ENCODE measurements at places on chromosomes 4 and X.

GRCh38 chr4:40190019-40190418 lies 6.8 kb upstream of the RHOH start:
- no peak for DNase-seq

GRCh38 chrX:41289095-41289494 lies 44.9 kb upstream of the DDX3X start:
- no peak for DNase-seq

DNA sequence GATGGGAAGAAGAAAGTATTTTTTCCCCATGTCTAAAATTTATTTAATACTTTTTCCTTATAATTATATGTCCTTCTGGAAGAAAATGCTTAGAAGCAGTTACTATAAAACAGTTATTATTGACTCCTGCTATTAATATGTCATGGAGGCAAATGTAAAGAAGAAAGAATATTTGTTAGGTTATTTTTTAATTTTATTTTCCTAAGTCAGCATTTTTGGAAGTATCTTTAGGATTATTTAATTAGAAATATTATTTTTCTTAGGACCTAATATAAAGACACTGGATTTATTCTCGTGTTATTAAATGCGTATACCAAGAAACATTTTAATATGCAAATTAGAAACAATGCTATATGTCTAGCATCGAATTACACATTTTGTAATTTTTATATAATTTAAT lies 687.7 kb downstream of the TRAM1L1 start:
- DNase-seq: no peak

DNA sequence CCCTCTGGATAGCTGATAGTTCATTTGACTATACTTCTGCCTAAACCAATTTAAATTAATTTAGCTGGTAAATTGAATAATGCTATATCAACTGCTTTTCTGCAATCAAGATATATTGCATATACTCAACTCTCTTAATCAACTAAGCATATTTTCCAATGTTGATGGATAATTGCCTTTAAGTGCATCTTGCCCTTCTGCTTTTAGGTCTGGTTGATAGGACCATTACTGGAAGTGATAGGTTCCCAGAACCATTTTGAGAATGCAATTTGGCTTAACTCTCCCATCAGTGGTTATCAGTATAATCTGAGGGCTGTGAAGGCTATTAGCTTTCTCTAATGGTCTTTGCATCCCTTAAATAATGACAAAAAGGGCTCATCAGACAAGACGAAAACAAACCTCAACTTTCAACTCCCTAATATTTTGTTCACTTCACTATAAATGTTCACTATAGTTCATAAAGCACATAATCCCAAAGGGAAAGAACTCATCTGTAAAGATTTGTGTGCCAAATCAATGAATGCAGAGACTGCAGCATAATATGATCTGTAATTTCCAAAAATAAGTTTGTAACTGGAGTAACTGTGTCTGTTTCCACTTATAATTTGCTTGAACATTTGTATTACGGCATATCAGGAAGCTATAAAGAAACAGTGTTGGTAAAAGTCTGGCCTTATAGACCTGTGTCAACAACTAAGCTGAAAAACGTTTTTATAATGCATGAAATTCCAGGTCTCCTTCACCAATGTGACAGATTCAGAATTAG lies 273.6 kb downstream of the FBXO8 start:
- DNase-seq: no peak

GRCh38 chr4:131348263-131348662 lies 1800.8 kb upstream of the PCDH10 start:
- DNase-seq: no peak
